ENCODE measurements at places on chromosomes 3 and 15.

DNA sequence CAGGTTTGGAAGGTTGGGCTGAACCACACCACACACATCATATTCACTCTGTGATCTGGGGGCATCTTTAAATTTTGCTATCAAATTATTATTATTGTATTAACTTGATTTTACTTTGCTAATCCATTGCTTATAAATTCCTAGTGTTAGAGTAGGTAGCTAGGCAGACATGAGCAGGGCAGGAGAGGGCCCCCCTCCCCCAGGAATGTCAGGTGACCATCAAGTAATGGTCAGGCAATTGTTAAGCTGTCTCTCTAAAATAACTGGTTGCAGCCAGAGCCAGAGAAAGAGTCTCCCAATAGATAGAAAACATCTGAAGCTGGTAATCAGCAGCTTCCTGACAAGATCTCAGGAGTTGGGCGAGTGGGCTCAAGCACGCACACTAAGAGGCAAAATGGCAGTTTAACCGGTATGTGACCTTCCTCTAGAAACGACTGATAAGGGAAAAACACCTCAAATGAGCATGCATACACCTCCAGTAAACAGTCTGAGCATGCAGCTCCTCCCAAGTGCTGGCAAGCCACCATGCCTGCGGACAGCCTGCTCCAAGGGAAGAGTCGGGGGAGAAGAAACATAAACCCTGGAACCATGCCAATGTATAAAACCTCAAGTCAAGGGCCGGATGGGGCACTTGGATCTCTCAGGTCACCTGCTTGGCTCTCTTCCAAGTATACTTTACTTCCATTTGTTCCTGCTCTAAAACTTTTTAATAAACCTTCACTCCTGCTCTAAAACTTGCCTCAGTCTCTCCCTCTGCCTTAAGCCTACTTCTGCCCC, 3.1 kb upstream of the CXCR6 start:
- DNase-seq: no peak

GRCh38 chr3:87997966-87998365, 60.8 kb downstream of the CGGBP1 start:
- DNase-seq: no peak

- DNase-seq: no peak
These were observed 1475.1 kb downstream of the OTOL1 start for GRCh38 chr3:162971715-162972114.

- no peak for DNase-seq
These were observed 99.6 kb downstream of the FNDC3B start for GRCh38 chr3:172138792-172139507.

DNA sequence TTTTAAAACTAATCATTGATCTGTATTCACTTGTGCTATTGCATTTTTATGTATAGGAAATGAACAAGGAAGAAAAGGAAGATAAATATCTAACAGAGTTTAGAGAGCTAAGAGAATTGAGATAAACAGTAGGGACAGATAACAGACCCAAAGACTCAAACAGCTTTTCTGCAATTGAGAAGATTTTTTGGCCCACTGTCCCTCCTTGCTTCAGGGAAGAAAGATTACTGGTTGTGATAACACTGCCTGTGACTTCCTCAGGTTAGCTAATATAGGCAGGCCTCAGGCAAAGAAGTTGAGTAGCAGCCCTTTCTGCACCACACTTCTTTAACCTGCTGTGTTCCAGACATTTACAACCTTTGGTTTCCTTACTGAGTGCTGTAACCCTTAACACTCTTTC, 2.7 kb upstream of the COX17 start:
- DNase-seq: no peak

DNA sequence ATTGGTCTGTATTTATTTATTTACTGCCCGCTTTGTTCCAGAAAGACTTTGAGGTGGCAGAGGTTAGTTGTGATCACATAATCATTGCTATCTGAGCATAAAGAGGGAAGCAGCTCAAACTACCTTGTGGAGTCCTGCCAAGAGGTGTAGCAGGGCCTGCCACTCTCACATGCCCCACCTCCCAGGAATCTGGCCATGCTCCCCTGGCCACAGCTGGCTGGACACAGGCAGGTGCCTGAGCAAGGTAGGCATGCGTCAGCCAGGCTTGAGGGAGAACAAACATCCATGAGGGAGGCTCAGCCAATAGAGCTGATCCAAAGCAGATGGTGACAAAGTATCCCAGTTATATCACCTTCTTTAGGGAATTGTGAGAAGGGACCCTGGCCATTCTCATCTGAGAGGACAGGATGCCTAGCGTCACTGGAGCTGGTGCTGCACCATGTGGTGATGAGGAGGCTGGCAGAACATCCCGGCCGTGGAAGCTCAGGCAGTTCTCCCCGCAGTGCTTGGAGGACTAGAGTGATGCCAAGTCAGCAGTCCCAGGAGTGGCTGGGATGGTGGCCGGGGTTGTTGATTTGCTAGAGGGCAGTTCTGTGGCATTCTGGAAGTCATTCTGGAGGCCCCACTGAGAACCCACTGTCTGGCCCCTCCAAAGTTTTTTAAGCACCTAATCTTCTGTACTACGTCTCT, 6.8 kb upstream of the POLG start:
- no peak for DNase-seq

GRCh38 chr15:72599855-72600464, 54.5 kb upstream of the GOLGA6B start:
- peak; percentile 14 for DNase-seq

- no peak for DNase-seq
These were observed 294.0 kb downstream of the SOX2 start for GRCh38 chr3:182005701-182006100.

DNA sequence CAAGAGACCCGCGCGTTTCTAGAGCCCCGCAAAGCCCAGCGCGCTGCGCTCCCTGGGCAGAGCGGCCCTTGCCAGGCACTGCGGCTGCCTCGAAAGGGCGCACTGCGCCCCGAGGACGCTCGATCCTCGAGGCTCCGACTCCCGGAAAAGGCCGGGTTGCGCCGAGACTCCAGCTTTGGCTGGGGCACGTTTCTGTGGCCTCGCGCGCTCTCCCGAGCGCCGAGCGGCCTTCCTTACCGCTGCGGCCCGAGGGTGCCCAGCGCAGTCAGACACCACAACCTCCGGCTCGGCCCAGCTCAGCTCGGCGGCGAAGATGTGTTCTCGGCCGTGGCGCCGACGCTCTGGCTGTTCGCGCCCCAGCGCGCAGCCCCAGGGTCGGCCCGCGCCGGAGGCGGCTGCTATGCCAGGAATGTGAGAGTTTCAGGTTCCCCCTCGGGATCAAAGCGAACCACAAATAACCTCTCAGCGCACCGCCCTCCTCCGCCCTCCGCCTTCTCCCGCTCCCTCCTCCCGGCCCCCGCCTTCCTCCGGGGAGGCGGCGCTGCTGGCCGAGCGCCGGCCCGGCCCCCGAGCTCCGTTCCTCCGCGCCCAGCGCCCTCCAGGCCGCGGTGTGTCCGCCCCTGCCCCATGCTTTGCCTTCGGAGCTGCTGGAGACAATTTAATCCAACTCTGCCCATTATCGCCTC, at the start of gene AMOTL2:
AMOTL2 (minus strand) TSS at position 343 of the 686 bp plus-strand sequence. CDS start 3,014 bp downstream, outside the sequence.
- DNase-seq: peak; percentile 94

DNA sequence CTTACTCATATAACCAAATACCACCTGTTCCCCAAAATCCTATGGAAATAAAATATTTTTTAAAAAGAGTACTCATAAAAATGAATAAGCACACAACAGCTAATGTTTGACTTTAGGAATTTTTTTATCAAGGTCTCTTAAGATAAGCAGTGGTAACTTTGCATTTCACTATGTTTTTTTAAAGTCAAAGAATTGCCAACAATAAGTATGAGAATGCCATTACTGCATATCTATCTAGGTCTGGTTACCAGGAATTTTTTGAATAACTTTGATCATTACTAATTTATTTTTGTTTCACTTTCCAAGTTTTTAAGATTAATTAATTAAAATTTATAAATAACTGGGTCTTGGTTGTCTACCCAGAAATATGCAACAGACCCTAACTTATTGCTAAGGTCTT, 41.5 kb downstream of the PLSCR4 start:
- no peak for DNase-seq

DNA sequence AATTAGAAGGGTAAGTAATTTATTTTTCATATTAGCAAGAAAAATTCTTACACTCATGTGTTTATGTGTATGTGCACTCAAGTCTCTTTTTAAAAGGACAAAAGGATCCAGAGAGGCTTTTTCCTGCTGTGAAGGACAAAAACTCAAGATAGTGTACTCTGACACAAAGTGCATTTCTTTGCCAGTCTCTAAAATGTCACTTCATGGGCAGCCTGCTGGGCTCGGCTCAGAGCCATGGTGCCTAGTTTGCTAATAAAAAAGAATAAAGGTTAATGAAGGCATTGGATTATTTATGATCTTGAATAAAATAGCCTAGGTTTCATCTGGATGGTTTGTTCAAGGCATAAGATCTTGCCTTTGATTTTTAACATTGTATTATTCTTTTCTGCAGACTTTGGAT, 989.0 kb downstream of the TBL1XR1 start:
- DNase-seq: no peak

- DNase-seq: no peak
These were observed 9.9 kb upstream of the STRA6 start for GRCh38 chr15:74212494-74212893.

GRCh38 chr3:105480768-105481167, 114.1 kb downstream of the ALCAM start:
- DNase-seq: no peak

GRCh38 chr15:84944311-84944710, 37.3 kb upstream of the PDE8A start:
- DNase-seq: no peak

GRCh38 chr3:154285221-154285620, 39.1 kb downstream of the DHX36 start:
- DNase-seq: no peak

DNA sequence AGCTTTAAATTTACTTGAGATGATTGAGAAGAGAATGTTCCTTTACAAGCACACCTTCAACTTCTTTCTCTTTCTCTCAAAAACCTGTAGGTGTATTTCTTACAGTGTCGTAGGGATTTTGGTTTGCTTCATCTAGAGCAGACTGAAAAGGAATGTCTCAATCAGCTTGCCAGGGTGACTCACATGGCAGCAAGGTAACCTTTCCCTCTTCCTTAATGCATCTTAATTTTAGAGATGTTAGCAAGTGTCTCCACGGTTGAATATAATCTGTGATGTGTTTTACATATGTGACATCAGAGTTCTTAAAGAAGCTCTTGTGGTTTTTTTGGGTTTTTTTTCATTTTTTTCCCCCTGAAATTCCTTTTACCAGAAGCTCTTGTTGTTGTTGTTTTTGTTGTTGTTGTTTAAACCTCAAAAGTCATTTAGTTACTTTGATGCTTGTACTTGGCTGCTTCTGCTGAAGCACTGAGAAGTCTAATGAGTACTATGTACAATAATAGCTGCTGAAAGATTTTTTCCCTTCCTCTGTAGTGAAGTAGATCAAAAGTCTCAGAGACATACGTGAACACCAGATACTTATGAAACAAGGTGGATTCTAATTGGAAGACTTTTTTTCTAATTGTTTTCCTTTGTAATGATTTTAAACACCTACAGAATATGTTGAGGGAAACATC, 83.1 kb downstream of the RETNLB start:
- no peak for DNase-seq

DNA sequence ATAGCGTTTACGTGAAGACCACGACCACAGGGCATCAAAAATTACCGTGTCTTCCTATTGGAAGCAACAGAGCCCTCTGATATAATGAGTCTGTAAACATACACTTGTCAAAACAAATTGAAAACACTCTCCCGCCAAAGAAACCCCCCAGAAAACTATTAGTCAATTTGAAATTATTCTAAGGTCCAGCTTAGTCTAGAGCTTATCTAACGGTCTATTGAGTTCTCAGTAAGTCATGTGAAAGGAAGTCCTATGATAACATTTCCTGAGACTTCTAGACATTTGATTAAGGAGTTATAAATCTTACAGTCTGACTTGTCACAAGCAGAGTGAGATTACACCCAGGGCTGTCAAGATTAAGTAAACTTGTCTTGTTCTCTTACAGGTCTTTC, 356.3 kb downstream of the FOXP1 start:
- no peak for DNase-seq

DNA sequence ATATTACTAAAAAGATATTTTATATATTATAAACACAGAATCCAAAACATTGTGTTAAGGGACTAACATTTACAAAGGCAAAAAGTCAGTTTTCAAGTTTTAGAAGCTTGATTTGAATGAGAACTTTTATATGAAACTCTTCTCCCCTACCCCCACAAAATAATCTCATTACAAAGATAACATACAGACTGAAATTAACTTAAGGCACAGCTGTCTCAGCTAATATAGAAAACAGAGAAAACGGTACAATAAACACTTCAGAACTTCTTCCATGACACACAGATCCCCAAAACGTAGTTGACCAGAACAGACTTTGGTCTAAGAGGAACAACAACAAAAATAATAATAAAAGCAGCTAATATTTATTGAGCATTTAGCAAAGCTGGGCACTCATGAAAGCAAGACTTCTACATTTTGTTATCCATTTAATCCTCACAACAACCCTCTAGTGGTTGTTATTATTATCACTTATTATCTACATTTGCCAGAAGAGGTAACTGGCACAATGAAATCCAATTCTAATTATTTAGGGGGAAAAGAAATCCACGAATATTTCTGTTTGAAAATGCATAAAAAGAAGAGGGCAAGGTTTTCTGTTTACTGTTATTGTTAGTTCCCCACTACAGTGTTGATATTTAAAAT, 68.1 kb downstream of the PFN2 start:
- DNase-seq: no peak

- no peak for DNase-seq
These were observed 24.0 kb upstream of the USP3 start for GRCh38 chr15:63480441-63480821.

DNA sequence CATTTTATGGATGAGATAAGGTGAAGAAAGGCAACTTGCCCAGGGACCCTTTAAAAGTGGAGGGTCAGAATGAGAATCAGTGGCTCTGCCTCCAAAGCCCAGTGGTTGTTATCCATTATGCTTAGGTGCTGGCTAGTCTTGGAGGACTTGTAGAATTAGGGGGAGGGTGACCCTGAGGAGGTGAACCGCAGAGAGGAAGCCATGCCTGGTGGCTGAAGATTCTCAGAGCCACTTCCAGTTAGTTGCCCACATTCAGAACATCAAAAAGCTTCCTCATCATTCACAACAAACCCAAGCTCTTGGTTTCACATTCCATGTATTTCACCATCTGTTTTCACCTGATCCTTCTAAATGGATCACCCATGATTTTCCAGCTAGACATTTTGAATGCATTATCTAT, 11.2 kb downstream of the EBLN2 start:
- DNase-seq: no peak

DNA sequence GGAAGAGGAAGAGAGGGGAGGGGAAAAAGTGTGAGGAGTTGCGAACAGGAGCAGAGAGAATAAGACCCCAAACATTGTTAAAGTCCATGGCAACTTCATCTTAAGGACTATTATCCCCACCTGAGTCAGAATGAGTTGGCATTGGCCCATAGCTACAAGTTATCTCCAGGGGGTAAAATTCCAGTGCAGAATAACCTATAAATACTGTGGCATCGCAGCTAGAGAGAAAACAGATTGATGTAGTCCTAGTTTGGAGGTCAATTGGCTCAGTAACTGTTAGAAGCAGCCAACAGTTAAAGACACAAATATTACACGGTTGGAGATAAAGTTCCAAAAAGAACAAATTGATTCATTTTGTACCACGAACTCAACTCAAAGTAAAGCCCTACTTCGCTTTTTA, 313.9 kb upstream of the CCDC54 start:
- no peak for DNase-seq

- no peak for DNase-seq
These were observed 58.8 kb downstream of the IL16 start for GRCh38 chr15:81255315-81255957.

Measured in fibroblast of skin of left quadriceps (primary cell).